Diencephalon (tissue), 1 donor: ENCODE measurements at places on chromosomes 1 and 21. TPM values are rescaled to one million over a fixed set of nuclear protein-coding genes. Genes with fewer than 3 reads are reported as not detected.

IL22RA1 gene
- total RNA-seq, result not detected

DMRTA2 gene
- total RNA-seq, result 0.92 TPM

SLC2A5 gene
- total RNA-seq, result 2.8 TPM

IL10 gene
- 0.46 TPM for total RNA-seq

COL16A1 gene
- total RNA-seq, result 12.9 TPM

TTC39A gene
- total RNA-seq, result 15.2 TPM

CADM3 gene
- total RNA-seq, result 134 TPM

PTGER3 gene
- total RNA-seq, result 22.1 TPM

SPATA46 gene
- not detected for total RNA-seq

ELAPOR1 gene
- total RNA-seq, result 13.6 TPM

LRRC8C gene
- 13.6 TPM for total RNA-seq

C1orf226 gene
- 1.8 TPM for total RNA-seq

TTC24 gene
- total RNA-seq, result not detected

LCE2C gene
- total RNA-seq, result not detected

PRDM16 gene
- total RNA-seq, result 3.2 TPM

SDE2 gene
- total RNA-seq, result 44.5 TPM

MCOLN3 gene
- total RNA-seq, result 0.23 TPM

OR2T35 gene
- not detected for total RNA-seq

TMEM240 gene
- total RNA-seq, result 14.5 TPM

OPRD1 gene
- total RNA-seq, result 2.8 TPM

ECM1 gene
- total RNA-seq, result 1.6 TPM

PRDM2 gene
- total RNA-seq, result 30.4 TPM

TDRD10 gene
- total RNA-seq, result 0.46 TPM

BTBD19 gene
- 1.8 TPM for total RNA-seq

KRTAP12-2 gene
- not detected for total RNA-seq

SHE gene
- 2.5 TPM for total RNA-seq

DCST2 gene
- total RNA-seq, result 0.46 TPM

KCNJ9 gene
- 18.5 TPM for total RNA-seq

TRIM67 gene
- 29.3 TPM for total RNA-seq

FAM177B gene
- 0.23 TPM for total RNA-seq

FAM78B gene
- 6.7 TPM for total RNA-seq

INSRR gene
- total RNA-seq, result 0.46 TPM

OR6N1 gene
- total RNA-seq, result not detected

NOL9 gene
- 33.7 TPM for total RNA-seq

VSIG8 gene
- total RNA-seq, result not detected

ZNF695 gene
- total RNA-seq, result 6.0 TPM

KIF17 gene
- 17.8 TPM for total RNA-seq

CCDC190 gene
- 1.2 TPM for total RNA-seq

CYP4A22 gene
- total RNA-seq, result not detected

S100A12 gene
- total RNA-seq, result 4.8 TPM

SFN gene
- total RNA-seq, result not detected

PLXNA2 gene
- total RNA-seq, result 47.5 TPM

EPHA8 gene
- total RNA-seq, result 10.4 TPM

PYHIN1 gene
- total RNA-seq, result not detected

PRRX1 gene
- 10.6 TPM for total RNA-seq
